ENCODE measurements at places on chromosomes 5 and 9. TPM values are rescaled to one million over a fixed set of nuclear protein-coding genes. Genes with fewer than 3 reads are reported as not detected.

Gene FBP2
- not detected for total RNA-seq

Gene PRUNE2
- 24.5 TPM for total RNA-seq

DNA sequence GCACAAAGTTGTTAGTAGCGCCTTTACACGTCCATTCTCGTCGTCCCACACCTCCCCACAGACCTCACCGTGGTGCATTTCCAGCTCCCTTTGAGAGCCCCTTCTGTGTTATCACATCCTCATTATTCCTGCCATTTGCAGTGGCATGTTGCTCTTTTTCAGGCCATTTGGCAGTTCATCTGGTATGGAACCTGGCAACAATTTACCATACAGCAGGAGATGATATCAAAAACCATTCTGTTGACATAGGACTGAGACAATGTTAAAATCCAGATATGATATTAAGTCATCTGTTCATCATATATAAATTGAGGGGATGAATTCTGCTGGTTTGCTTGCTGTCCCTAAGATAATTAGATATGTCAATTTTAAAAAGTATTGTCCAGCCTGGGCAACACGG, 83.0 kb downstream of the TMEM174 start:
- H3K27me3 ChIP-seq: no peaks in the 10 kb centered on the region
- no peak for DNase-seq
- no peaks in the 10 kb centered on the region for H3K36me3 ChIP-seq
- no peaks in the 10 kb centered on the region for H3K4me1 ChIP-seq
- H3K27ac ChIP-seq: no peak overlapping the region
- H3K4me3 ChIP-seq: no peak overlapping the region

DNA sequence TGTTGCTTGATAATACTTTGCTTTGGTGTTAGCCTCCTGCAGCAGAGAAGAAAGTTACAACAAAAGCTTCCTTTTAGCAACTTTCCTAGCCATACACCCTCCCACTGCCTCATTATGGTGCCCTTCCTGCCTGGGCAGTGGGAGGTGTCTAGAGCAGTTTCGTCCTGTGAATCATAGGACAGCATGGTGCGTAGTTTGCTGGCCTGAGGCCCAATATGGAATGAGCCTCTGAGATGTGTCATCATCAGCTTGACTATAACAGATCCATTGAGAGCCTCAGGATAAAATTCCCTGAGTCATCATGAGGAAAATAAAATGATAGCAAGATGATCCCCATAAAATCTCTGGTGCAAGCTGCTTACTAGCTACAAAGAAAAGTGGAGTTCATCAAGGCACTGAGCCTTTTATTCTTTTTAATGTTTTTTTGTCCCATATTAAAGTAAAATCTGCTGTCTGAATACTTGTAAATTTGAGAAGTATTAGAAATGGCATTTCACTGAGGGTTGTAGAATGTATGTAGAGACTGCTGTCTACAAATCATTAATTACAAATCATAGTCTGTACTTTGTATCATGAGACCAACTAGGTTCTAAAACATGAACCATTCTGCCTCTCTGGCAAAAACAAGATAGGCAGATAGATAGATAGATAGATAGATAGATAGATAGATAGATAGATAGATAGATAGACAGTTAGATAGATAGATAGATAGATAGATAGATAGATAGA, 303.0 kb upstream of the PDE4D start:
- no peaks in the 10 kb centered on the region for H3K36me3 ChIP-seq
- H3K4me1 ChIP-seq: 0 out of 2 replicates have a peak, but pooled peaks cover 3% of the 10 kb centered on the region
- H3K27ac ChIP-seq: no peak overlapping the region
- H3K27me3 ChIP-seq: no peaks in the 10 kb centered on the region

DNA sequence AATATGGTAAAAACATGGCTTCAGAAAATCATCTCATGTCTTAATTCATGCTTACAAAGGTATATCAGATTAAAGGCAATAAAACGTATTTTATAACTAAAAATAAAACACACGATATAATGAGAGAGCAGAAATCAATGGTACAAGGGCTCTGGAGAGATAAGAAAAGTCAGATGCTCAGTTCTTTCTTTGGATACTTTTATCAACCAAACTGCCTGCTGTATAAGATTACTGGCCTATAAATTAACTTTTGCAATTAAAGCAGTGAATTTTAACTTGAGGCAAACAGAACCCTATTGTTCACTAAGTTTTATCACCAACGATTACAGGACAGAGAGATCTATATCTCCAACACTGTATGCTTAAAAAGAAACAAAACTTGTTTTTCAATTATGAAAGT, 42.1 kb upstream of the HNRNPA0 start:
- H3K27ac ChIP-seq: no peak overlapping the region
- peaks cover 4% of the 10 kb centered on the region for H3K27me3 ChIP-seq
- no peaks in the 10 kb centered on the region for H3K4me1 ChIP-seq
- H3K4me3 ChIP-seq: no peak overlapping the region
- H3K36me3 ChIP-seq: no peaks in the 10 kb centered on the region

DNA sequence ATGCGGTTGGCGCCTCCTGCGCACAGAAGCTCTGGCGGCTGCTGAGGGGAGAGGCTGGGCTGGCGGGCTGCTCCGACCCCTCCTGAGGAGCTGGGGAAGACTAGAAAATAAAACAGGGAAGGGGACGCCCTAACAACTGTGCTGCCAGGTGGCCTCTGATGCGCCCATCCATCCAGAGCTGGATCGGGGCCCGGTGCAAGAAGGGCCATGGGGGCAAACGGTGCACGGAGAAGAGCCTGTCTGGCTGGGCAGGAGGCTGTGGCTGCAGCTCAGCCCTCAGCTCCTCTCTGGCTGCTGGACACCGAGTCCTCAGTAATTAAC, 21.0 kb upstream of the MRNIP start:
- H3K27me3 ChIP-seq: no peaks in the 10 kb centered on the region
- H3K4me1 ChIP-seq: peaks cover 21% of the 10 kb centered on the region
- H3K36me3 ChIP-seq: peaks cover 25% of the 10 kb centered on the region
- no peak overlapping the region for H3K27ac ChIP-seq
- H3K4me3 ChIP-seq: no peak overlapping the region
- DNase-seq: no peak

Measured in SJCRH30 (cell line).